Esophagus mucosa (tissue), 1 donor: ENCODE measurements at places on chromosomes 2 and 18. TPM values are rescaled to one million over a fixed set of nuclear protein-coding genes. Genes with fewer than 3 reads are reported as not detected.

- no peak for ATAC-seq
Observed at GRCh38 chr2:83633423-83633822, 825.7 kb downstream of the SUCLG1 start.

DNA sequence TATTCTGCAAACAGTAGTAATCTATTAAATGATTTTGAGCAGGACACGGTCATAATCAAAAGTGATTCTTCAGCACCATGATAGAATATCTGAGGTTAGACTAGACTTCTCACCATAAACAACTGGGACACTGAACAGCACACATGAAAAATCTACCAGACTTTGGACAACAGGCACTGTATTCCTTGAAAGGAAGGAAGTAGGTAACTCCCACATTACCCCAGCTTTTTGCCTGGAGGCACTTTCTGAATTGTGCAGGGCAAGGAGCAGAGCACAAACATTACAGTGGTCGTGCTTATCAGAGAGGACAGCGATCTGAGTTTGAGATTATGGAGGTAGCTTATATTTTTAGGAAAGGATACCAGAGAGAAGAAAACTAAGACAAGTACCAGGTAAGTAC, 25.3 kb upstream of the IL1RL1 start:
- ATAC-seq = no peak

- ATAC-seq = no peak
Observed at GRCh38 chr2:173770947-173771678, 194.1 kb downstream of the SP3 start.

- no peak for ATAC-seq
Observed at GRCh38 chr2:67055387-67056304, 341.5 kb upstream of the ETAA1 start.

Gene NCOA1
- total RNA-seq = 27.9 TPM

Gene LIMS4
- 0.20 TPM for total RNA-seq

Gene RFTN2
- 1.5 TPM for total RNA-seq
